SW 1271 (cell line): ENCODE measurements at places on chromosomes 12 and 14.

DNA sequence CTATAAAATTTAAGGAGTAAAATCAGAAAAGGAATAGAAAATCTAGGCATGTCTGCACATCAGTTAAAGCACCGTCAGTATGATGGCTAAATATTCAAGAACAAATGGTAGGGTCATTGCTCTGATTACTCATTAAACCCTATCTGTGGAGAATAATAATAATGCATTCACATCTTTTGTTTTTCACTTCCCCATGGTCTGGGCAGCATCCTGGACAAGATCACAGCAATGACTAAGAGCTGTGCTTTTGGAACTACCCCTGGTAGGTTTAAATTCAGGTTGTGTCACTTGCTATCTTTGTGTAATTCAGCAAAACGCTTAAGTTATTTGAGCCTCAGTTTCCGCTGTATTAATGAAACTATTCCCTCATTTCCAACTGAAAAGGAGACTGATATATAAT, 33.1 kb downstream of the C12orf42 start:
- DNase-seq = no peak

DNA sequence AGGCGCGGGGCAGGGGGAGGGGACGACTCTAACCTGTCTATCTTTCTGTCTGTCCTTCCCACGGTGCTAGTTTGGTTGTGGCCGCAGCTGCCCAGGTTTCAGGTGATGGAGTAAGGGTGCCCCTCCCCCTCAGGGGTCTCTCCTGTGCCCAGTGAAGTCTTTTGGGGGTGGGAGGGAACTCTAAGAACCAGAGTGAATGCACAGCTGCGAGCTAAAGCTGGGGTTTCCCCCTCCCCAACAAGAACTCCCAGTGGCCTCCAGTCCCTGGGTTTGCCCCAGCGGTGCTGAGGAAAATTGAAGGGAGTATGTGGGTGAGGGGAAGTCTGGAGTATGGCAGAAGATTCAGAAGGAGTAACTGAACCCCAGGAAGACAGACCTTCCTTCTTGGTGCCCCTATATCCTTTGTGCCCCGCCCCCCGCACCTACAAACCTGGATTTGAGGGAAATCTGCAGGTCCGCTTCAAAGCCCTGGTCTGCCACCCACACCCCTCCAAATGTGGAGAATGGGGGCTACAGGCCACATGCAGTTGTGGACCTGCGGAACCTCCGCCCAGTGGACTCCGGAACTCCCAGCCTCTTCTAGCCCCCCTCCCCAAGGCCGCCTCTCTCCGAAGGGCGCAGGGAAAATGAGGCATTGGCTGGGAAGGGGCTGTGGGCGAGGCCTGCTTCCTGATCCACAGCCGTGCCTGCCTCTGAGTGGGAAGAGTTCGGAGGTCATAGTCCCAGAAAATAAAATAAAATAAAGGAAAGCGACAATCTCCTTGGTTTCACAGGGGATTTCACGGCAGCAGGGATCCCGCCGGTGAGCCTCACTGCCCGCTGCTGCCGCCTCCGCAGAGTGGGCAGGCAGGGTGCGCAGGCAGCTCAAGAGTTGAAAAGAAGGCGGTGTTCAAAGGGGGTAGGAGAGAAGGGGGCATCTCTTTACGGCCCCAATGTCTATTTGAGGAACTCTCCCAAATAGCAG, 3.4 kb upstream of the HOXC9 start:
- no peak for DNase-seq

GRCh38 chr12:90854136-90854689, 100.8 kb downstream of the CCER1 start:
- peak; percentile 39 for DNase-seq

GRCh38 chr14:81511111-81511904, 22.3 kb downstream of the SEL1L start:
- DNase-seq = no peak

DNA sequence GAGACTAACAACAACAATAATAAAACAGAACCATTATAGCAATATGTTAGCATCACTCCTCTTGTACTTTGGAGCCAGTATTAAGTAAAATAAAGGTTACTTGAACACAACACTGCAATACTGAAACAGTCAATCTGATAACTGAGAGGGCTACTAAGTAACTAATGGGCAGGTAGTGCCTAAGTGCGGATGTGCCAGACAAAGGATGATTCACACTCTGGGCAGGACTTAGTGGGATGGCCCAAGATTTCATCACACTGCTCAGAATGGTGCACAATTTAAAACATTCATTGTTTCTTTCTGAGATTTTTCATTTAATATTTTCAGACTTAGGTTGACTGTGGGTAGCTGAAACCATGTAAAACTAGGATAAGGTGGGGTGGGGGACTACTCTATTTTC, 131.9 kb upstream of the CAND1 start:
- DNase-seq = no peak

DNA sequence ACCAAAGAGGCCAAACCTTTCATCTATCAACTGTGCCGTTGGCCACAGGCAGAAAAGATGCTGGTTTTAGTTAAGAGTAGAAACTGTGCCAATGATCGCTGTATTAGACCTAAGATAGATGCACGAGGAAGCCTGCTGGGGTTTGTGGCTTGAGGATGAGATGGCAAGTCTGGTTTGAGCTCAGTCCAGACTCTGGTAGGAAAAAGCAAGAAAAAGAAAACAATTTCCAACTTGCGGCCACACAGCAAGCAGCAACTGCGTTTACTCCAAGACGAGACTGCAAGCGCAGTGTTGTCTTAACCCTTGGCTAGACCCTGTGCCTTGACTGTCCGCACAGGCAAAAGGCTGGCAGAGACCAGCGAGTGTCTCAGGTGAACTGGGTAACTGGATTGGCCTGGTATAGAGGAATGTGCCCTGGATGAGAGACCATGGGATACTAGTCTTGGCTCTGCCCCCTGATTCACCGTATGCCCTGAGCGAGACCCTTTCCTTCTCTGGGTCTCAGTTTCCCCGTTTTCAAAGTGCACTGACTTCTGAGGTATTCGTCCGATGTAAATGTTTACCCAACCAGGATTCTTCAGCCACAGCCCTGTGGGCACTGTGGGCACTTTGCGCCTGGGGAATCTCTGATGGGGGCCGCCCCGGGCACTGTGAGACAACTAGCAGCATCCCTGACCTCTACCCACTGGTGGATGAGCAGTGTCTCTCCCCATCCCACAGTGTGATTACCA, 113.4 kb downstream of the DICER1 start:
- DNase-seq = no peak

DNA sequence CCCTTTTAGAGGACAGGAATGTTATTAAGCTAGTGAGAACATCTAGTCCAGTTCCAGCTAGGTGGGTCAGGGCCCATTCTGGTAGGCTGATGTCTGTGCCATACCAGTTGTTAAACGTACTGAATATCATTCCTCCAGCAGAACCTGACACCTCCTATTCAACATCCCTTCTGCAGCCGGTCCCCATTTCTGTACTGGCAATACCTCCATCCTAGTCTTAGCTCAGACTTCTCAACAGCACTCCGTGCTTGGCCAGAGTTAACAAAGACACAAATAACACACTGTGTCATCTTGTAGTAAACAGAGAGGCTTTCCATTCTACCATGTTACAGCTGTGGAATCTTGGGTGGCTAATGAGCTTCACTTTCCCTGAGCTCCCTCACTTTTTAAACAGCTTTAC, 94.3 kb upstream of the PDE3A start:
- DNase-seq = no peak

GRCh38 chr12:1562813-1563407, 31.5 kb downstream of the FBXL14 start:
- DNase-seq = no peak

DNA sequence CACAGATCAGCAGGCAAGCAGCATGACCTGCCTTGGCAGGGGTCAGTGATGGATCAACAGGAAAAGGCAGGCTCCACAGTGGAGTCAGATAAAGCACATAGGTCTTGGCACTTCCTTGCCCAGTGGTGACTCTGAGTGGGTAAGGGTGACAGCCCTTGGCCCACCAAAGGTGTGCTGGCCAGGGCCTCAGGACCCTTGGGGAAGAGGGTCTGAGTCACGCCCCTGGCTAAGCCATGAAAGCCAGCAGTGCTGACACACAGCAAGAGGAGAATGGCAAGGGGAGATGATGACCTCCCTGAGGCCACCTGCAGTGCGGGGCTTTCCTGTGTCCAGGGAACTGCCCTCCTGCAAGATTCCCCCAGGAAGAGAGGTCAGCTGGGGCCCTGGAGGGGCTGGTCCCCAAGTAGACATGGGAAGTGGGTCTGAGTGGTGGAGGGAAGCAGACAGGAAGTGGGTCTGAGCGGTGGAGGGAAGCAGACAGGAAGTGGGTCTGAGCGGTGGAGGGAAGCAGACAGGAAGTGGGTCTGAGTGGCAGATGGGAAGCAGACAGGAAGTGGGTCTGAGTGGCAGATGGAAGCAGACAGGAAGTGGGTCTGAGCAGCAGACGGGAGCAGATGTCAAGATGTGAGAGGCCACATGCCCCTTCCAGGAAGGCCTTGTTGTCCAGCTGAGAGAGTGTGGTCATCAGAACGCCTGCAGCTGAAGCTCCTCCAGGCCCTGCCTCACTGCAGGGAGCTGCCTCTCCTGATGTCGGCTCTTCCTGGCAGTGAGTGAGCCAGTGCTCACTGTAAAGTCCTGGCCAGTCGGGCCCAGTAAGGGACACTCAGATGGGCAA, 34.8 kb downstream of the DIO3 start:
- DNase-seq = no peak

GRCh38 chr12:54356951-54357356, 7.3 kb downstream of the GPR84 start:
- no peak for DNase-seq

- DNase-seq = no peak
Measured at GRCh38 chr12:104189915-104190555, 25.5 kb upstream of the TXNRD1 start.

- DNase-seq = no peak
Measured at GRCh38 chr14:49221316-49221715, 364.9 kb downstream of the RPS29 start.

GRCh38 chr12:61542551-61542950, 717.7 kb upstream of the USP15 start:
- DNase-seq = no peak

DNA sequence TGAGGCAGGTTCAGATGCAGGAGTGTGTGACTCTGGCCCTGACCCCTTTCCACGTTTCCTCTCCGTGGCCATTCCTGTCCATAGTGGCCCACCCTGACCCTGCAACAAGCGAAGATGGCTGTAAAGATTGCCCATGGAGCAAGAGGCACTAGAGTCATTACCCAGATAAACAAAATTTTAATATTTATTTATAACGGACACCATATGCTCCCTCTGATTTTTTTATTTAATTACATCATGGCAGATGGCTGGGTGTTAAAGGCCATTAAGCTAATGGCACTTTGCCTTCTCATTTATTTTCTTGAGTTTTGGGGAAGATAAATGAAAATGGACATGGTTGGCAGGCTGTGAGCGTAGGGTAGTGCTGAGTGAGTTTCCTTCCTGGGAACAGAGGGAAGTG, 58.7 kb downstream of the WSCD2 start:
- no peak for DNase-seq

DNA sequence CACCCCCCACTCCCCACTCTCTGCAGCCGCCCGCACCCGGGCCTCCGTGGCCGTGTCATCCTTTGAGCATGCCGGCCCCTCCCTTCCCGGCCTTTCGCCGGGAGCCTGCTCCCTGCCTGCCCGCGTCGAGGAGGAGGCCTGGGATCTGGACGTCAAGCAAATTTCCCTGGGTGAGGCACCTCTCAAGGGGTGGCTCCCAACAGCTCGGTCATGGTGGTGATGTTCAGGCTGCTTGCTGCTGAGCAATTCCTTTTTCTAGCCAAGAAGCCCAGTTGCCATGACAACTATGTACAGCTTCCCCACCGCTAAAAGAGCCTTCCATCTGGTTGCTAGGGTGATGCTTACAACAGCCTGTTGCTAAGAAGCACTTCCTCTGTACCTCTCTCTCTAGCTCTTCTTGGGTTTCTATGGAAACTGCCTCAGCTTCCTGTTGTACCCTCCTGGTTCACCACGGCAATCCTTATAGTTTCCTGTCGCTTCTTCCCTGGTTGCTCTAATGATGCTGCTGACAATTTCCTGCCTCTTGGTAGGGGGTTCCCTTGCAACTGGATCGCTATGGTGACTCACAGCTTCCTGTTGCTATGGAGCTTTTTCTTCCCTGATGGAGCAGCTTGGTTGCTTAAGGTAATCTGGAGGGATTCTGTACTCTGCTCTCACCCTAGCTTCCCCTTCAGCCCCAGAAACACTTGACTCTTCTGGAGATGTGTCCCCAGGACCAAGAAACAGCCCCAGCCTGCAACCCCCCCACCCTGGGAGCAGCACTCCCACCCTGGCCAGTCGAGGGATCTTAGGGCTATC, 11.0 kb downstream of the ZNF219 start:
- DNase-seq = peak; percentile 95

- DNase-seq = no peak
Measured at GRCh38 chr14:34436118-34436905, 25.7 kb downstream of the SPTSSA start.

DNA sequence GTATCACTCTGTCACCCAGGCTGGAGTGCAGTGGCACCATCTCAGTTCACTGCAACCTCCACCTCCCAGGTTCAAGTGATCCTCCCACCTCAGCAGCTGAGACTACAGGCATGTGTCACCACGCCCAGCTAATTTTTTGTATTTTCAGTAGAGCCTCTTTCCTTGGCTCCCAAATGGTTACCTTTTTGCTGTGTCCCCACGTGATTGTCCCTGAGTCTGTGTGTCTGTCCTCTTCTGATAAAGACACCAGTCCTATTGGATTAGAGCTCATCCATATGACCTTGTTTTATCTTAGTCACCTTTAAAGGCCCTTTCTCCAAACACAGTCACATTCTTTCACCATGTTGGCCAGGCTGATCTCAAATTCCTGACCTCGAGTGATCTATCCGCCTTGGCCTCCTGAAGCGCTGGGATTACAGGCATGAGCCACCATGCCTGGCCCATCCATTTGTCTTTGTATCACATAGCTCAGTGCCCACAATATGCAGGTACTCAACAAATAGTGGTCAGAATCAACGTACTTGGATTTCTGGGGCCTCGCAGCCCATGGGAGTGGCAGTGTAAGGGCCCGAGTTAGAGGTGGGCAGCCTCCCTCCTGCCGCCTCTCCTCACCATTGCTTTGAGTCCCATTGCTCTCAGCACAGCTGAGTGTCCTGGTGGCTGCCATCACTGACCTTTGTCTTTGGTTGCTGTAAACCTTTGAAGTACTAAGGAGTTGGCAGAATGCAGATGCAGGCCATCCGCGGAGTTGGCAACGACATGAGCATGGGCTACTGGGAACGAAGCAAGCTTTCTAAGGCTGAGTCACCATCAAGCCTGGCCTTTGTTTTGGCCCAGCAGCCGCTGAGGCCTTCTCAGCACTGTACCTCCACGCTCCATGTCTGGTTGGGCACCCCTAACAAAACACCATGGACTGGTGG, 9.3 kb downstream of the TPCN1 start:
- no peak for DNase-seq

GRCh38 chr12:130214686-130215395, 52.6 kb downstream of the FZD10 start:
- no peak for DNase-seq

- DNase-seq = no peak
Measured at GRCh38 chr12:89950421-89950820, 241.8 kb upstream of the ATP2B1 start.

- DNase-seq = no peak
Measured at GRCh38 chr12:97758194-97758501, 295.5 kb downstream of the RMST start.

GRCh38 chr14:53951627-53952303, 4.9 kb downstream of the BMP4 start:
- DNase-seq = no peak

- DNase-seq = no peak
Measured at GRCh38 chr12:28899951-28900350, 249.1 kb upstream of the FAR2 start.

- DNase-seq = peak; percentile 20
Measured at GRCh38 chr12:4421590-4422031, 24.0 kb downstream of the FGF6 start.
